Keratinocyte (primary cell): ENCODE measurements at places on chromosomes 5 and 9. TPM values are rescaled to one million over a fixed set of nuclear protein-coding genes. Genes with fewer than 3 reads are reported as not detected.

Gene CCDC192
- polyA plus RNA-seq, result not detected in 3 replicates

Gene FUT7
- not detected in 3 replicates for polyA plus RNA-seq

Gene PCAT7
- polyA plus RNA-seq, result not detected in 3 replicates

Gene ODF2
- polyA plus RNA-seq, result 6.6 to 16.3 TPM (median 14.0 TPM) in 3 replicates

Gene MLANA
- not detected in 3 replicates for polyA plus RNA-seq

Gene SLC34A3
- 0.03 TPM in 1 of 3 replicates, not detected in the others for polyA plus RNA-seq

Gene PCDHA1
- polyA plus RNA-seq, result 0.03 to 0.07 TPM (median 0.06 TPM) in 3 replicates

Gene IL3
- polyA plus RNA-seq, result not detected in 3 replicates

Gene ASPN
- polyA plus RNA-seq, result 0.36 to 1.1 TPM (median 0.63 TPM) in 3 replicates

Gene HOMER1
- 3.8 to 6.5 TPM (median 5.0 TPM) in 3 replicates for polyA plus RNA-seq

Gene GRK6
- 23.4 to 38.5 TPM (median 29.9 TPM) in 3 replicates for polyA plus RNA-seq

Gene CMYA5
- polyA plus RNA-seq, result 0.10 to 0.39 TPM (median 0.25 TPM) in 3 replicates

Gene CDK9
- 39.0 to 100.0 TPM (median 47.8 TPM) in 3 replicates for polyA plus RNA-seq

Gene BAAT
- polyA plus RNA-seq, result 0.02 to 0.14 TPM (median 0.08 TPM) in 3 replicates

Gene MAMDC2
- 1.3 to 8.2 TPM (median 4.2 TPM) in 3 replicates for polyA plus RNA-seq

Gene GLDC
- polyA plus RNA-seq, result 0.64 to 1.1 TPM (median 0.69 TPM) in 3 replicates

Gene CER1
- not detected in 3 replicates for polyA plus RNA-seq

Gene ALDH7A1
- 116 to 183 TPM (median 130 TPM) in 3 replicates for polyA plus RNA-seq

Gene HAVCR2
- polyA plus RNA-seq, result 0.03 TPM in 1 of 3 replicates, not detected in the others

Gene TAF11L5
- not detected in 3 replicates for polyA plus RNA-seq

Gene ECSCR
- not detected in 3 replicates for polyA plus RNA-seq
